Hematopoietic multipotent progenitor cell treated with erythropoietin and hydrocortisone succinate and interleukin-3 and kit ligand, for 8 days (in vitro differentiated cells): ENCODE measurements at places on chromosomes 16 and 17.

DNA sequence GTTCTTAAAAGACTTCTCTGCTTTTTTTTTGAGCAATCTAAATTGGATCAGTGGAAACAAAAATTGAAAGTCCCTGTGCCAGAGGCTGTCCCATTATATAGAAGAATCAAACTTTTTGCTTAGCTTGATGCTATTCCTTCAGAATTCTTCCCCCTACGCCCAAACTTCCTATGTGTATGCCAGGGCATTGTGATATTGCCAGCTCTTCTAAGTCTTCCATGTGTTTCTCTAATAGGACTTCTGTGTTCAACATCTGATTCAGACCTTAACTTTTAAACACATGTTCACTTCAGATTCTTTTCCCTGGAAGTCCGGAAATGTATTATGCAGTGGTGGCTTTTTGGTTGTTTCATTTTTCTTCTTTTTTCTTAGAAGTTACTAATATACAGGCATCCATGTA lies 18.7 kb downstream of the PTRH2 start:
- DNase-seq: no peak

DNA sequence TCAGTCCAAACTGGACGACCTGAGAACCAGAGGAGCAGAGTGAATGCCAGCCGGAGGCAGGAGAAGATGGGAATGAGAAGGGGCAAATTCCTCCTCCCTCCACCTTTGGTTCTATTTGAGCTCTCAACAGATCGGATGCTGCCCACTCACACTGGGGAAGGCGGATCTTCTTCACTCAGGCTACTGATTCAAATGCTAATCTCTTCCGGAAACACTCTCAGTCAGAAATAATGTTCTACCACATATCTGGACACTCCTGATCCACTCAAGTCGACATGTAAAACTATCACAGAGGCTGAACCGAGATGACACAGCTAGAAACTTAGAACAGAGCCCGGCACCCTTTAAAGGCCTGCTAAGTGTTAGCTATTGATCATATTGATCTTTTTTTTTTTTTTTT lies 57.4 kb upstream of the GRIN2A start:
- no peak for DNase-seq

GRCh38 chr17:81405411-81405872 lies 10.2 kb downstream of the BAHCC1 start:
- DNase-seq: no peak

GRCh38 chr17:59345476-59345875 lies 14.0 kb downstream of the YPEL2 start:
- no peak for DNase-seq

DNA sequence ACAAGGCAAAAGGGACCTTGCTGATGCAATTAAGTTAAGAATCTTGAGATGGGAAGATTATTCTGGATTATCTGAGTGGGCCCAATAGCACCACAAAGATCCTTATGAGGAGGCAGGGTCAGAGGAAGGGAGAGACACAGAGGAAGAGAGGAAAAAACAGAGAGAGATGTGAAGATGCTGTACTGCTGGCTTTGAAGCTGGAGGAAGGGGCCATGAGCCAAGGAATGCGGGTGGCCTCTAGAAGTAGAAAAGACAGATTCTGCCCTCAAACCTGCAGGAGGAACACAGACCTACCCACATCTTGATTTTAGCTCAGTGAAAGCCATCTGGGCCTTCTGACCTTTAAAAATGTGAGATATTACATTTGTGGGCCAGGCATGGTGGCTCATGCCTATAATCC lies 8.1 kb upstream of the CPSF4L start:
- DNase-seq: no peak

DNA sequence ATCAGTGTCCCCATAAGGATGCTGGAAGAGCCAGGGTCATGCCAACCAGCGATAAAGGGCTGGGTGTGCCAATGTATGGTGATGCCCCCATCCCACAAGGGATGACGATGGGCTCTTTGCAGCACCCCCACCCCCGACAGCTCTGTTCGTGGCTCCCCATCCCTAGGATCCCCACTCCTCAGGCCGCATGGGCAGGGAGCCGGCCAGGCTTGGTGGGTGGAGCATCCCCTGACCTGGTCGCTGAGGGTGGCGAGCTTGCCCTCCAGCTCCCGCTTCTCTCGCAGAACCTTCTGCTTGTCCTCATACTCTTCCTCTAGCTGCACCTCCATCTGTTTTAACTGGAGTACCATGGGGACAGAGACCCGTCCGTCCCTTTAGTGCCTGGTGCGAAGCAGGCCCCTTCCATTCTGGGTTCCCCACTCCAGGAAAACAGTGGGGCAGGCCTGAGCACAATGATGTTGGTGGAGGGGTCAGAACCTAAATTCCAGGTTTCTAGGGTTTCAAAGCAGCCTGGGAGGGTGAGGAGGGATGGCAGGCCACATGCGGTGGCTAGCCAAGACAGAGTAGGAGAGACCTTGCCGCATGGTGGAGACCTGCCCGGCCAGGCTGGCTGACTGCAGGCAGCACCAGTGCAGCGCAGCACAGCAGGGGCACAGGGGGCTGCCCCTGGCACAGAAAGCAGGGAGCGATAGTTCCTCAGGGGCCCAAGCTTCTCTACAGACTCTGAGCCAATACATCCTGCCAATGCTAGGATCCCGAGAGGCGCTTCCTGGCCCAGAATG lies 50.3 kb downstream of the PIPOX start:
- peak; percentile 24 for DNase-seq

DNA sequence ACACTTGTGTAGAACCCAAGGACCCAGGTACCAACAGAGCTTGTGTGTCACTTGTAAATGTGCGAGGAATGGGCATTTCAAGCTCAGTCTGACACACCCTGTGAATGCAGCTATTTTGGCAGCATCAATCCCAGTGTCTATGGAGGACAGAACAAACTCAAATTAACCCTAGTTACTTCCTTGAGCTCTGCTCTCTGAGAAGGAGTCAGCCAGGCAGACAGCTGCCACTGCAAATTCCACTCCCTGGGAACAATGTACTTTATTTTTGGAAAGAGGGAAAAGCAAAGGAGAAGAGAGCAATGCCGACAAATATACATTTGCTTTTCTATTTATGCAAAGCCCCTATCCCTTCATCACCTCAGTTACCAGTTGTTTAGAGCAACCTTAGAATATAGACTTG lies 48.4 kb upstream of the NOG start:
- DNase-seq: no peak

DNA sequence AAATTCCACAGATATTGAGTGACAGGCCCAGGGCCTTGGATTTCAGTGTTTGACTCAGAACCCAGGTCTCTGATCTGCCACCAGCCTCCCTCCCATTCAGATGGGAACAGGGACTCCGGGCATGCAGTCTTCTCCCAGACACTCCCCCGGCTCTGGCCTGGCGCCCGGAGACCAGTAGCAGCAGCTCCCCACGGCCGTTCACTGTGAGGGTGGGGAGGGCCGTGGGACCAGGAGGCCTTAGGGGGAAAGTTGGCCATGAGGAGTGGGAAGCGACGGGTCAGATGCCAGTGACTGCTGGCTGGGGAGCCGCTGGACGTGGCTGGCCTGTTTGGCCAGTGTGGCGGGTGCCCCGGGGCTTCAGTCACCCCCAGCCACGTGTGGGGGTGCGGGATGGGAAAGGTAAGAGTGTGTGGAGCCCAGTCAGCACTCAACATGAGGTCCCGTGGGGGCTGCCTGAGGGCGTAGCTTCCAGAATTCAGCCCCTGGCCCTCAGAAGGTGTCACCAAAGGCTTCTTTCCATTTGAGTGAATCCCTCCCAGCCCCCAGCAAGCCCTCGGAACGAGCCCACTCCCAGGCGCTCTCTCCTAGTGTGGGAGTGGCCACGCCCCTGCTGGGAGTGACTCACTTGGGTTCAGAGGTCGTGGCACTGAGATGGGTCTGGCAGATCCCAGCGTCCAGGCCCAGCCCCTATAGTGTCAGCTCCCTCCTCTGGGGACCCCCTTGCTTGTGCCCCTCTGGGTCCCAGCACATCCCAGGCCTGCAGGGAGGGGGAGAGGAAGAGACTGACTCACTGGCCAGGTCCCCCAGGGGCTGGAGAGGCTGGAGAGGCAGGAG lies 309.4 kb downstream of the SEC14L1 start:
- DNase-seq: no peak

GRCh38 chr16:20073203-20074098 lies at the start of gene GPR139:
GPR139 (minus strand) TSS chr16:20073890; CDS start chr16:20073616, 274 bp downstream.
- no peak for DNase-seq

- no peak for DNase-seq
These were observed 414.4 kb downstream of the UTP18 start for GRCh38 chr17:51674579-51675255.

DNA sequence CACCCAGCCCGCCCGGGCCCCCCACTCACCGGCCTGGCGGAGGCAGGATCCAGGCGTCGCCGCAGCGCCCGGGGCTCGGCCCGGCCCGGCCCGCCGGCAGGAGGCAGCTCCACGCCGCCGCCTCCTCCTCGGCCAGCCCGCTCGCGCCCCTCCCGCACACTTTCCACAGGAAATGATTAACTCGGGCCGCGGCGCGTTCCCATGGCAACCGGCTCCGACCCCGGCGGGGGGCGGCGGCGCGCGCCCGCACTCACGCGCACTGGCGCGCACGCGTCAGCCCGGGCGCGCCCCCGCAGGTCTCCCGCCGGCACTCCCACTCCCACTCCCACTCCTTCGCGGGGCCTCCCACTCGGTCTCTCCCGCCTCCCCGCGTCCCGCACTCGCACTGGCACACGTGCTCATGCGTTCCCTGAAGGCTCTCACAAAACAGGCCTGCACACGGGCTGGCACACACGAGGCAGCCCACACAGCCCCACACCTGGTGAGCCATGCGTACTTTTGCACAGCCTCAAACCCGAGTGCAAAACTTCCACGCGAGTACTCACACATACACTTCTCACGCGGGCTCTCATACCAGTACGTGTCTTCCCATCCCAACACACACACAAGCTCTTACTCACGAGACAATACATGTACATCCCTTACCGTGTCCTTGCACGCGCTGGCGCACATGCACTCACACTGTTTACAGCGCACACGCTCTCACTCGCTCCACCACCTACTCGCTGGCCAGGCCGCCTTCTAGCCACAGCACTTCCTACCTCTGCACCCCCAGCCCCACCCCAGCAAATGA lies at the start of gene KIFC3:
Gene KIFC3 (minus strand): TSS at position 151 of the 793 bp plus-strand sequence. CDS start 4,248 bp downstream, outside the sequence.
- DNase-seq: peak; percentile 45

GRCh38 chr16:52456368-52456767 lies 90.6 kb downstream of the TOX3 start:
- DNase-seq: no peak

- no peak for DNase-seq
These were observed 6.7 kb downstream of the TMEM92 start for GRCh38 chr17:50280801-50281441.

DNA sequence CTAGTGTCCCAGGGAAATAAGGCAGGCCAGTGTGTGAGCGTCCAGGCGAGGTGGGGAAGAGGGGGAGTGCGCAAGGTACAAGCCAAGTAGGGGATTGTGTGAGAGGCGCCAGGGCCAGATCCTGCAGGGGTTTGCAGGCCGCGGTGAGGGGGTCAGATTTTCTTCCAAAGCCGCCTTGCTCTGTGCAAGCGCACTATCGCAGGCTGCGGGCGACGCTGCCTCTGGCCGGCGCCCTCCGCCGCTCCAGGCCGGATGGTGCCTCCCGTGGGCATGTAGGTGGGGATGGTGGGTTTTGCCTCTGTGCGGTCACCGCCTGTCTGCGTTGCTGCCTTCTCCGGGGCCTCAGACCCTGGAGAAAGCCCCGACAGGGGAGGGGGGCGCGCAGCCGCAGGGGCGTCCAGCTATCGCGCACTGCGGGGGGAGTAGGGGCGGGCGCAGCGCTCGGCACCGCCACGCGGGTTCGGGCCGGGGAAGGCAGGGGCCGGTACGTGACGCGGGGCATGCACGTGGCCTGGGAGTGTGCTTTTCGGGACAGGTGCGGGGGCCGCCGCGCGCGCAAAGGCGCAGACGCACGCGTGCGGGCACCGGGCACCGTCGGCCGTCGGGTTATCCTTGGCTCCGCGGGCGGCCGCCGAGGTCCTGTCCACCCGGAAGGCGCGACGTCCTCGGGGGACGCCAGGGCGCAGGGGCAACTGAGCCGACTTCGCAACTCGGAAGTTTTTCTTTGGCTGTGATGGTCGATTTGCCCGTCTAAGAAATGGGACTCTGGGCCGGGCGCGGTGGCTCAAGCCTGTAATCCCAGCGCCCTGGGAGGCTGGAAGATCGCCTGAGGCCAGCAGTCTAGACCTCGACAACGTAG lies 1.1 kb upstream of the HAPSTR1 start:
- DNase-seq: peak; percentile 33

DNA sequence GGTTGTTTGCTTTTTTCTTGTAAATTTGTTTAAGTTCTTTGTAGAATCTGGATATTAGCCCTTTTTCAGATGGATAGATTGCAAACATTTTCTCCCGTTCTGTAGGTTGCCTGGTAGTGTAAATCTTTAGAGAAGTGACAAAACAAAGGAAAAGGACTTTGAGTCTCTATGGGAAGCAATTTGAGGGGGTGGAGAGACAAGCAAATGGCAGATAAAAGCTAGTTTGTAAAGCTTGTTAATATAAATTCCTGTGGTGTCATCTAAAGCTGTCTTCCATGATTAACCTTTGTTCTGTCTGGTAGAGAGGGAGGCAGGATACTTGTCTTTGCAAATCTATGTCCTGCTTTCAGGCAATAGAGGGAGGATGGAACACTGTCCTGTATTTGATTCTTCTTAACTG lies 40.6 kb upstream of the CACNG4 start:
- no peak for DNase-seq

GRCh38 chr17:6592173-6592572 lies 35.8 kb upstream of the PITPNM3 start:
- DNase-seq: no peak
